Activated CD8-positive, alpha-beta memory T cell treated with anti-CD3 and anti-CD28 coated beads for 4 hours (primary cell): ENCODE measurements at places on chromosomes 11 and 22.

DNA sequence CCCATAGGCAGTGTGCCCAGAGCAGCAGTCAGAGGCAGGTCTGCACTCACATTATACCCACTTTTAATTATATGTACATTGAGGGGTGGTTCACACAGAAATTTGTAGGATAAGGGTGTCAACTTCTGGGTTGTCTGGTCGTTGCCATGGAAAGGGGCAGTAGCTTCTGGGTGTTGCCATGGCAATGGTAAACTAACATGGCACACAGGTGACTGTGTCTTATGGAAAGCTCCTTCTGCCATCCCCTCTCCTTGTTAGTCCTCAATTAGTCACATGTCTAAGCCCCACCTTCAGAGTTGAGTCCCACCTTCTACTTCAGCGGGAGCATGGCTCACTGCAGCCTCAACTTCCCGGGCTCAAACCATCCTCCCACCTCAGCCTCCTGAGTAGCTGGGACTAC, 56.3 kb upstream of the ATXN10 start:
- no peak for DNase-seq

DNA sequence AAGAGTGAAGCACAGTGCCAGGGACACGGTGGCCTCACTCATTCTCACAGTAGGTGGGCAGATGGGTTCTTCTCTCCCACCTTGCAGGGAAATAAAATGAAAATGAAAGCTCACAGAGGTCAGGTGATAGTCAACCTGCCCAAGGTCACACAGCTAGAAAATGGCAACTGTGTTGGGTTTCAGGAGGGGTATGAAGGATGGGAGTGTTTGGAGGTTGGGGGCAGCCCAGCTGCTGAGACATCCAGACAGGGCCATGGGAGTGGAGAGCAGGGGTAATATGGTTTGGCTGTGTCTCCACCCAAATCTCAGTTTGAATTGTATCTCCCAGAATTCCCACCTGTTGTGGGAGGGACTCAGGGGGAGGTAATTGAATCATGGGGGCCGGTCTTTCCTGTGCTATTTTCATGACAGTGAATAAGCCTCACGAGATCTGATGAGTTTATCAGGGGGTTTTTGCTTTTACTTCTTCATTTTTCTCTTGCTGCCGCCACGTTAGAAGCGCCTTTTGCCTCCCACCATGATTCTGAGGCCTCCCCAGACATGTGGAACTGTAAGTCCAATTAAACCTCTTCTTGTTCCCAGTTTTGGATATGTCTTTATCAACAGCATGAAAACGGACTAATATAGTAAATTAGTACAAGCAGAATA, 247.0 kb downstream of the TENM4 start:
- no peak for DNase-seq

- DNase-seq: no peak
Measured at GRCh38 chr11:18594999-18595749, 4.4 kb upstream of the MISFA start.

DNA sequence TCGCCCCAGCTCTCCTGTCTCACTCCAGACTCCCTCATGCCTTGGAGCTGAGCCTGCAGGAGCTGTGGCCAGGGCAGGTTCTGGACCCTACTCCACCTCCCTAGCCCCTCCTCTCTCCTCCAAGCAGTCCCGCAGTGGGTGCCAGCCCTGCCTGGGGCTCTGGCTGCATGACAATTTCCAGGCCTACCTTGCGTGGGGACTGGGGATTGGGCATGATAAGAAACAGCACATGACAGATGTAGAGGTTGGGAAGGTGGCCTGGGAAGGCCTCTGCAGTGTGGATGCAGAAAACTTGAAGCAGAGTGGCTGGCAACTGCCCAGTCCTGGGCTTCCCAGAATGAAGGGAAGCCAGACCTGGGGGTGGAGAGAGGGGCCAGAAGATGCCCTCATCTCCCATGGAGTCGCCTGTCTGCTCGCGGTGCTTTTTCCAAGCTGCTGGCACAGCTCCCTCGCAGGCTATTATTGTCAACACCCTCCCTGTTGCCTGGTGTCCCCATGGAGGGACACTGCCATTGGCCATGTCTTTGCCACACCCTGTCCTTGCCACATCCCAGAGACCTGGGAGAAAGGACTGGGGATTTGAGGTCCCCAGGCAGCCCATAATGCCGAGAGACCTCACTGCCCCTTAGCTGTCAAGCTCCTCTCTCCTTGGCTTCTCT, 48.9 kb upstream of the CDON start:
- no peak for DNase-seq

- no peak for DNase-seq
Measured at GRCh38 chr22:50526834-50527801, 1.7 kb upstream of the SCO2 start.

DNA sequence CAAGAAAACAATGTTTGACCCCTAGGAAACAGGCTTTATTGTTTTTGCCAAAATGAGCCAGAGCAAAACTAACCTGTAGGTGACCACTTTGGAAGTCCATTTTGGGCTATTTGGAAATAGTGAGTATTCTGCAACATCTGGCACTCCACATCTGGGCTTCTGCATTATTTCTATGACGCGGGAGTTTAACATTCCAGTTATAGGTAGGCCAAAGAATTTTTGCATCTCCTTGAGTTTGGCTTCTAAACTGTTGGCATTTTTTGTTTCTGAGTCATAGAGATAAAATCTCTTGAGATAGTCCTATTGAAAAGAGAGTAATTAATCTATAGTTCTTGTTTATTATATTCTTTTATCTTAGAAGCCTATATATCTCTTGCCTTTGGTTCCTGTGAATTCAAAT, 2.9 kb downstream of the MMP7 start:
- no peak for DNase-seq

DNA sequence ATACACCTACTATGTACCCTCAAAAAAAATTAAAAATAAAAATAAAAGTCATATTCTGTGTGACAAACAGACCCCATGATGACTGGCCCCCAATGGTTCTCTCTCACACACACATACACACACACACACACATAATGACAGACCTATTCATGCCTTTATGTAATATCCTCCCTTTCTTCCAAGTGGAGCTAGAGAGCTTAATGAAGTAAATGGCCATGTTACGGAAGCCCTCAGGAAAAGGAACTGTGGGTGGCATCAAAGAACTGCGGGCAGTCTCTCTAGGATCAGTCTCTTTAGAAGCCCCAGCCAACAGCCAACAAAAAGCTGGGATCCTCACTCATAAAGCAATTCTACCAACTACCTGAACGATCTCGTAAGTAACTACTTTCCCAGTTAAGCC, 125.5 kb downstream of the SIK3 start:
- no peak for DNase-seq
